ENCODE measurements at places on chromosomes 2 and 18.
A peak's percentile ranks its signal among the peaks of the same experiment; 100 is the strongest.

- no peak overlapping the region for H3K4me3 ChIP-seq
- H3K36me3 ChIP-seq = no peaks in the 10 kb centered on the region
- no peaks in the 10 kb centered on the region for H3K27me3 ChIP-seq
- no peaks in the 10 kb centered on the region for H3K4me1 ChIP-seq
- no peak overlapping the region for H3K27ac ChIP-seq
- DNase-seq = no peak
These were observed 1341.3 kb upstream of the LRRTM1 start for GRCh38 chr2:81645745-81646301.

DNA sequence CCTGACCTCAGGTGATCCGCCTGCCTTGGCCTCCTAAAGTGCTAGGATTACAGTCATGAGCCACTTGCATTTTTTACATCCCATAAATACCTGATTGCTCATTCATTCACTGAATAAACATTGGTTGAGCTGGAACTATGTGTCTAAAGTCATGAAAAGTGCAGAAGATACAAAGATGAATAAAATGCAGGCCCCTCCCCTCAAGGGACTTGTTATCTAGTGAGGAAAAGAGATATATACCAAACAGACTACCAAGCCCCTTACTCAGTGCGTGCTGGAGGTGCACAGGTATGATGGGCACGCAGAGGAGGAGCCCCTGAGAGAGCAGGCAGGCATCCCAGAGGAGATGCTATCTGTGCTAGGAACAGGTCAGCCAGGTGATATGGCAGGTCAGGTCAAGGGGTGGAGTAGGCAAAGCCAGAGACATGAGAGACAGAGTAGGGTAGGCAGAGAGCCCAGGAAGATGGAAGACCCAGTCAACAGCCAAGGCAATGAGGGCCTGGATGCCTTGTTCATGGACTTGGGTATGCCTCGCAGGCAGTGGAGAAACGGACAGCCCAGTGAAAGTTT lies 7.7 kb downstream of the FHL2 start:
- no peak for DNase-seq
- no peak overlapping the region for H3K27ac ChIP-seq
- no peaks in the 10 kb centered on the region for H3K27me3 ChIP-seq
- H3K36me3 ChIP-seq = no peaks in the 10 kb centered on the region

DNA sequence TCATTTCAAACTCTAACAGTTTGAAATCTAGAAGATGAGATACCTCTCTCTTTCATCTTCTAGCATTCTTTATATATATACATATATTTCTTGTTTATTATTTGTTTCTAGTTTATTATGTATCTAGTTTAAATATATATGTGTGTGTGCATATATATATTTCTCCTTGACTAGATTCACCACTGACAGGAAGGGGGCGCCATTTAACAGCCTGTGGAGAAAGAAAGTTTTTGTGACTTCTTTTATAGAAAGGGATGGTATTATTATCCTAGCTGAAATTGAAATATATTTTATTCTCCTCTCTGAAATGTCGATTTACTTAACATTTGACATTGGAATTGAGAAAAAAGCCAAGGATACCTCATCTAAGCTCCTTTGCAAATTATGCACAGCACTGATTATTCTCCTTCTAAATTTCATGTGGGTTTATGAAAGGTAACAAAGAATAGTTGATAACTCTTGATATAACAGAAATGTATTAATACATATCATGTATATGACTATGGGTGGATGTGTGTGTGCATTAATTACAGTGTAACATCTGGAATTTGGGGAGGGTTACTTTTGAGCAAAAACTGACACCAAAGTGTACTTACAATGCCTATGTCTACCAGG lies 160.7 kb upstream of the NT5C1B start:
- no peaks in the 10 kb centered on the region for H3K4me1 ChIP-seq
- no peak overlapping the region for H3K4me3 ChIP-seq
- H3K27ac ChIP-seq = no peak overlapping the region
- DNase-seq = peak; percentile 60
- H3K36me3 ChIP-seq = no peaks in the 10 kb centered on the region

DNA sequence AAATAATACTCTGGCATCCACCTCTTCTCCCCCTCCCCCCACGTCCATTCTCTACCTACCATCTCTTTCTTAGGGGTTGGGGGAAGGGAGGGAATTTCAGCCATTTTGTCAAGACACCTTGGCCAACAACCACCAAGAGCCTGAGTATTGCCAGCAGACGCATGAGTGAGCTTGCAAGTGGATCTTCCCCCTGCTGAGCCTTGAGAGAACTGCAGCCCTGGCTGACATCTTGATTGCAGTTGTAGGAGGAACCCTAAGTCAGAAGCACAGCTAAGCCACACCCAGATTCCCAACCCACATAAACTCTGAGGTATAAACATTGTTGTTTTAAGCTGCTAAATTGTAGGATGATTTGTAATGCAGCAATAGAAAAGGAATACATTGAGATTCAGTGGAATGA lies 165.6 kb downstream of the TMEFF2 start:
- H3K27me3 ChIP-seq = peaks cover 4% of the 10 kb centered on the region
- no peaks in the 10 kb centered on the region for H3K4me1 ChIP-seq
- H3K4me3 ChIP-seq = no peak overlapping the region
- peak; percentile 9 for DNase-seq

DNA sequence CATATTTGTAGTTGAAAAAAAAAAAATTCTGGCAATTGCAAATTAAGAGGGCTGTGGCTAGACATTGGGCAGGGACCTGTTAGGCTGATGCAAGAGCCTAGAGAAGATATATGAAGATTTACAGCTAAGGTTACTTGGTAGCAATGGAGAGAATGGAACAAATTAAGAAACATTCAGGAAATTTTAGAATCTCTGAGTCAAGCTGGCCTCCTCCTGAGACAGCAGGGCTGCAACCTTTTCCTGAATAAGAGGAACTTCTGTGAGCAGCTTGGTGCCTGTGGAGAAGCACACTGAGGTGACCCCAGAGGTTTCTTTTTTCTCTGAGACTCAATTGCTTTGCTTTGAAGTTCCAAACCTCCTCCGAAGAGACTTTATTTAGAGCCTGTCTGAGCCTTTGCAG lies 118.6 kb upstream of the LRATD1 start:
- no peak overlapping the region for H3K27ac ChIP-seq
- no peak overlapping the region for H3K4me3 ChIP-seq
- no peaks in the 10 kb centered on the region for H3K36me3 ChIP-seq
- no peak for DNase-seq
- no peaks in the 10 kb centered on the region for H3K4me1 ChIP-seq

GRCh38 chr2:101843048-101843447 lies 145.5 kb downstream of the MAP4K4 start:
- peak overlapping the region; percentile 62 for H3K27ac ChIP-seq
- no peak for DNase-seq
- H3K4me3 ChIP-seq = no peak overlapping the region
- H3K36me3 ChIP-seq = peaks cover 77% of the 10 kb centered on the region
- no peaks in the 10 kb centered on the region for H3K27me3 ChIP-seq

- peak overlapping the region; percentile 3 for H3K4me3 ChIP-seq
- H3K27me3 ChIP-seq = no peaks in the 10 kb centered on the region
- DNase-seq = peak; percentile 50
- H3K27ac ChIP-seq = peak overlapping the region; percentile 60
These were observed 237.5 kb downstream of the LDLRAD4 start for GRCh38 chr18:13455960-13456481.

- peaks cover 9% of the 10 kb centered on the region for H3K4me1 ChIP-seq
- H3K36me3 ChIP-seq = no peaks in the 10 kb centered on the region
- no peak for DNase-seq
These were observed 123.0 kb downstream of the ACAA2 start for GRCh38 chr18:49690312-49690711.

DNA sequence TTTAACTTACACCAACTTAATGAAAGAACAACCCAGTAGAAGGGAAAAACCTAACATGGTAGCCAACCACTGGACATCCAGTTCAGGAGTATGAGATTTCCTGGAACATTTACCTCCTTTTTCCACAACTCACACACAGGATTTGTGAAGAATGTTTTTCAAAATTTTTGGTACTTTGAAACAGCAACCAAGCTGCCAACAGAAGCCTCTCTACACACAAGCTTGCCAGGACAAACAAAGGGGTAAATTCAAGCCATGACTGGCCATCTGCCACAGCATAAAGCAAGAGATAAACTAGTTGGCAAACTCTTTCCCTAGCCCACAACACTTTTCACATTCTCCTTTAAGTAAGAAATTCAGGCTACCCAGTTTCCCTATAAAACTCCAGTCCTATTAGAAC lies 21.4 kb downstream of the MGAT4A start:
- peaks cover 55% of the 10 kb centered on the region for H3K36me3 ChIP-seq
- H3K27me3 ChIP-seq = no peaks in the 10 kb centered on the region
- peaks cover 71% of the 10 kb centered on the region for H3K4me1 ChIP-seq
- no peak overlapping the region for H3K4me3 ChIP-seq
- DNase-seq = no peak

- no peak overlapping the region for H3K4me3 ChIP-seq
- no peak for DNase-seq
- H3K27me3 ChIP-seq = no peaks in the 10 kb centered on the region
- H3K4me1 ChIP-seq = no peaks in the 10 kb centered on the region
- H3K36me3 ChIP-seq = no peaks in the 10 kb centered on the region
- H3K27ac ChIP-seq = no peak overlapping the region
These were observed 347.9 kb downstream of the MEIS1 start for GRCh38 chr2:66782780-66783361.

- peak overlapping the region; percentile 80 for H3K27ac ChIP-seq
- H3K27me3 ChIP-seq = no peaks in the 10 kb centered on the region
- peaks cover 89% of the 10 kb centered on the region for H3K4me1 ChIP-seq
- H3K4me3 ChIP-seq = no peak overlapping the region
- DNase-seq = no peak
- peaks cover 10% of the 10 kb centered on the region for H3K36me3 ChIP-seq
These were observed 71.2 kb downstream of the SPATS2L start for GRCh38 chr2:200377355-200378336.

GRCh38 chr2:148756292-148756975 lies 111.9 kb downstream of the EPC2 start:
- DNase-seq = no peak
- peaks cover 2% of the 10 kb centered on the region for H3K4me1 ChIP-seq
- H3K4me3 ChIP-seq = no peak overlapping the region
- H3K36me3 ChIP-seq = peaks cover 27% of the 10 kb centered on the region
- no peak overlapping the region for H3K27ac ChIP-seq

- no peak overlapping the region for H3K27ac ChIP-seq
- H3K36me3 ChIP-seq = no peaks in the 10 kb centered on the region
- H3K4me1 ChIP-seq = no peaks in the 10 kb centered on the region
- no peak for DNase-seq
These were observed 146.0 kb downstream of the NRXN1 start for GRCh38 chr2:50885948-50886347.

DNA sequence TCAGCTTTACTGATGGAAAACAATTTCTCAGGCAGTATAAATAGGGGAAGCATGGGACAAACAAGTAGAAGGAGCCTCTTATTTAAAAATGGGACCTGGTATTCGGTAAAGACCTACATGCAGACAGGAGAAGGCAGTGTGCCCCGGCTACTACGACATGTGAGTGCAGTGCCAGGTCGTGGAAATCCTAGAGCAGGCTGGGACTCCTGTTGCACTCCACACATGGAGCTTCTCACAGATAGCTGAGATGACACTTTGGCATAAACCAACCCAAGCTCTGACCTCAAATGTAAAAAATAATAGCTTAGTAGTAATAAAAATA lies 885 bp upstream of the DSEL start:
- H3K4me1 ChIP-seq = peaks cover 15% of the 10 kb centered on the region
- DNase-seq = no peak
- peaks cover 50% of the 10 kb centered on the region for H3K27me3 ChIP-seq
- peak overlapping the region; percentile 83 for H3K4me3 ChIP-seq

- no peaks in the 10 kb centered on the region for H3K27me3 ChIP-seq
- no peak for DNase-seq
- no peak overlapping the region for H3K27ac ChIP-seq
- no peaks in the 10 kb centered on the region for H3K36me3 ChIP-seq
- no peaks in the 10 kb centered on the region for H3K4me1 ChIP-seq
- no peak overlapping the region for H3K4me3 ChIP-seq
These were observed 146.6 kb downstream of the TNS1 start for GRCh38 chr2:217856159-217856558.

GRCh38 chr2:206245265-206245672 lies 29.2 kb upstream of the ZDBF2 start:
- DNase-seq = no peak
- H3K4me3 ChIP-seq = no peak overlapping the region
- no peak overlapping the region for H3K27ac ChIP-seq
- no peaks in the 10 kb centered on the region for H3K36me3 ChIP-seq

- H3K27me3 ChIP-seq = no peaks in the 10 kb centered on the region
- H3K27ac ChIP-seq = no peak overlapping the region
- no peaks in the 10 kb centered on the region for H3K4me1 ChIP-seq
These were observed 51.9 kb downstream of the UNC80 start for GRCh38 chr2:209823484-209823883.

GRCh38 chr2:60044484-60044883 lies 509.0 kb downstream of the BCL11A start:
- no peak for DNase-seq
- H3K4me3 ChIP-seq = no peak overlapping the region
- H3K36me3 ChIP-seq = no peaks in the 10 kb centered on the region
- H3K4me1 ChIP-seq = no peaks in the 10 kb centered on the region
- H3K27ac ChIP-seq = no peak overlapping the region

DNA sequence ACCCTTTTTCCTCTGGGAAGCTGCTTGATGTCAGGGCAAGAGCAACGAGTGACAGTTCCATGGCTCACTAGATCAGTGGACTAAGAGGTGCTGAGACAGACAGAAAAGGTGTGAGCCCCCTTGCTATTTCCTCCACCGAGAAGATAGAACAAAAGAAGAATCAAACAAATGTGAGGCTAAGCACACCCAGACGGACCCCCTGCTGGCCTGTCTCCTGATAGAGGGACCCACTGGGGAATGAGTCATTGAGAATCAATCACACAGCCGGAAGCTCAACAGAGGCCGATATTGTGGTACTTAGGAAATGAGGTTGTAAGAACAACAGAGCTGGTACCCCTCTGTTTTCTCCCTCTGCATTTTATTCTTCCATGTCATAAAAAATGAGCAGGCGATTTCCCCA lies 89.8 kb upstream of the TEX51 start:
- no peak overlapping the region for H3K4me3 ChIP-seq
- H3K27me3 ChIP-seq = peaks cover 11% of the 10 kb centered on the region
- H3K4me1 ChIP-seq = no peaks in the 10 kb centered on the region
- H3K36me3 ChIP-seq = no peaks in the 10 kb centered on the region
- H3K27ac ChIP-seq = no peak overlapping the region

GRCh38 chr2:46615555-46615954 lies 136.2 kb downstream of the TMEM247 start:
- peaks cover 16% of the 10 kb centered on the region for H3K36me3 ChIP-seq
- peak overlapping the region; percentile 86 for H3K4me3 ChIP-seq
- peak overlapping the region; percentile 94 for H3K27ac ChIP-seq
- DNase-seq = no peak
- peaks cover 29% of the 10 kb centered on the region for H3K4me1 ChIP-seq
- H3K27me3 ChIP-seq = no peaks in the 10 kb centered on the region

- peak overlapping the region; percentile 70 for H3K4me3 ChIP-seq
- peaks cover 29% of the 10 kb centered on the region for H3K4me1 ChIP-seq
- peaks cover 49% of the 10 kb centered on the region for H3K36me3 ChIP-seq
- peak; percentile 74 for DNase-seq
- H3K27me3 ChIP-seq = no peaks in the 10 kb centered on the region
These were observed 83.7 kb upstream of the UBXN4 start for GRCh38 chr2:135657806-135658582.

DNA sequence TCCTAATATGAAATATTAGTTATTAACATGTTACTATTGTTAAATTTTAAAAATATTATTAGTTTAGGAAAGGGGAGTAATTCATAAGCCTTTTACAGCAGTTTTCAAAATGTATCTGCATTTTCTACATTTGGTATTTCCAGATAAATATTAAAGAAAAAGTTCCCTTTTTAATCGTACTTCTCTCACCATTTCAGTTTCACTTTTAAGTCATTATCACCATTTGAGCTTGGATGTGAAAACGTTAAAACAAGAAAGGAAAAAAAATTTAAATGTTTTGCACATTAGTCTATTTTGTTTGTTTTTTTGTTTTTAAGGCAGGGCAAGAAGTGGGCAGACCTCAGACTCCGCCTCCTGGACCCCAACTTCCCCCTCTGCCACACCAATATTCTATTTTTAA lies 3.3 kb upstream of the SRSF7 start:
- peaks cover 20% of the 10 kb centered on the region for H3K4me1 ChIP-seq
- no peak for DNase-seq
- H3K4me3 ChIP-seq = peak overlapping the region; percentile 62

Data from activated CD4-positive, alpha-beta T cell treated with anti-CD3 and anti-CD28 coated beads, Interleukin-2, amount 10 ng/mL, durations not matched to agents 7 days and 5 days (primary cell).